ENCODE measurements at places on chromosomes 5 and 9. TPM values are rescaled to one million over a fixed set of nuclear protein-coding genes. Genes with fewer than 3 reads are reported as not detected.

PCDHGB4 gene
- total RNA-seq = 21.5 TPM

PDE6A gene
- total RNA-seq = not detected

MVB12B gene
- 3.8 TPM for total RNA-seq

PLPP7 gene
- total RNA-seq = 9.3 TPM

FOXD4 gene
- total RNA-seq = 0.17 TPM

CAPSL gene
- not detected for total RNA-seq

SCGB3A2 gene
- not detected for total RNA-seq
